ENCODE measurements at places on chromosomes 12 and 14. TPM values are rescaled to one million over a fixed set of nuclear protein-coding genes. Genes with fewer than 3 reads are reported as not detected.

DNA sequence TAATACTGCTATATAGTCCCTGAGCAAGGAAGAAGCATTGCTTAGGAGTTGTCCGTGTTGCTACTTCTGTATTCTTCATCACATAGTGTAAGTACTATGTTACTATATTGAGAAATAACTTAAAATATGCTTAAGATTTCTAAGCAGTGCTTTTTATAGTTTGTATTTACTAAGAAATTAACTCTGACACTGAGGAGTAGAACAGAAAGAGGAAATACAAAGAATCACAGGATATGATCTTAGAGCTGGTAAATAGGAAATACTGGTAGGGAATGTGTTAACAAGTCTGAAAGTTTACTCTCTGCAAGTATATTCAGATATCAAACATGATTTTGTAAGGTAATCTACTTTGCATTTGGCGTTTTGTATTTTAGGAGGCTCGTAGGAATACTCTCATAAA lies 15.5 kb downstream of the XPOT start:
- no peak for DNase-seq

Gene ACSS3
- total RNA-seq, result 27.3 TPM

Gene LIN7A
- 14.6 TPM for total RNA-seq

DNA sequence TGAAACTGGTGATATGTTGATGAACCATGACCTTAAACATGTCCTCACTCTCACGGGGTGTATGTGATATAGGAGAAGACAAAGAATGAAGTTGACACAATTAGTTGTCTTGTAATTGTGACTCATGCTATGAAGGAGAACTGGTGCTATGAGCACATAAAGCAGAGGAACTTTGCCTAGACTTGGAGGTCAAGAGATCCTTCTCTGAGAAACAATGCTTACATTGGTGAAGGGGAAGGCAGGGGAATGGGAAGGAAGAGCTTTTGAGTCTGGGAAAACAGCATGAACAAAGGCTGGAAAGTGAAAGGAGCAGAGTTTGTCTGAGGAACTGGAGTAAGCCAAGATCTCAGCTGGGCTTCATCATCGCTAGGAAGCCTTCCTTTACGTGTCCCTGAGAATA lies 83.2 kb downstream of the MYRFL start:
- DNase-seq, result no peak

Gene PPFIA2
- total RNA-seq, result 0.42 TPM

Gene NPAS3
- total RNA-seq, result 0.74 TPM

- no peak for DNase-seq
These were observed 5.6 kb downstream of the KRR1 start for GRCh38 chr12:75505706-75506312.

GRCh38 chr12:115102450-115102849 lies 418.5 kb upstream of the TBX3 start:
- DNase-seq, result peak; percentile 41

DNA sequence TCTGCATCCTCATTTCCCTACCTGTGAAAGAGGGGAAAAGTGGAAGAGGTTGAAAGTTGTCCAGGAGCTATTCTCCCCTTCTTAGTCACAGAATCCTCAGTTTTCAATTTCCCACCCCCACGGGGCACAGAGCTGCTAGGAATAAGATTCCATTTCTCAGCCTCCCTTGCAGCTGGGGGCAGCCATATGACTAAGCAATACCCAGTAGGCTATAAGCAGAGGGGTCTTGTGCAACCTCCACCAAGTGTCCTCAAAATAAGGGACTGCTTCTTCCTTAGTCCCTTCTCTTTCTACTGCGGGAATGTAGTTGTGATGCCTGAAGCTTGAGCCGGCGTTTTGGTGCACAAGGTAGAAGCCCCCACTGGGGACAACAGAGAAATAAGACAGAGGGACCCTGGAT lies 40.9 kb downstream of the VWF start:
- DNase-seq, result no peak

GRCh38 chr14:76293221-76293620 lies 82.7 kb upstream of the ESRRB start:
- no peak for DNase-seq

GRCh38 chr14:59882957-59883356 lies 12.4 kb upstream of the RTN1 start:
- no peak for DNase-seq

DNA sequence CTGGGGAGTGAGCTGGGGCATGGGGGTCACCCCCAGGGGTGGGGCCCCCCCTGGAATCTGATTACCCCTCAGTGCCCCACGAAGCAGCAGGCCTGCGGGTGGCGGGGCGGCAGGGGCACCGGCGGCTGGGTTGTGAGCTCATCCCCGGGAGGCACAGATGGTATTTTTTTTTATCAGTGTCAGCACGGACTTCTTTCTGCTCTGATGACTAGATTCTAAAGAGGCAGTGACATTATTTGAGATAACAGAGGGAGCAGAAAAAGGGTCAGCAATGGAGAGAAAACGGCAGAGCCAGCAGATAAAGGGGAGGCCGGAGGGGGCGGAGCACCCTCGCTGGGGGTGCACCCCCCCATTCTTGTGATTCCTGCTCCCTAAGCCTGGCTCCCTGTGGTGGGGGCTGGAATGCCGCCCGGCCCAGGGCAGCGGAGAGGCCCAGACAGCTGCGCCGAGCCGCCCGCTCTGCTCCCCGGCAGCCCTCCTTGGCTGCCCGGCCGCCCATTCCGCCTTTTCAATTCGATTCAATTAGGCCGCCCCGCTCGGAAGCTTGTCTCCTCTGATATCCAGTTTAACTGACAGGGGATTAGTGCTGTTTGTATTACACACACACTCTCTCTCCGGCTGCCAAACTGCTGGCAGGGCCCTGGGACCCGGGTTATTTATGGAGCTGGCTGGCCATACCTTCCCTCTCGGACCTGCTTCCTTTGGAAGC lies 32.9 kb downstream of the MVK start:
- DNase-seq, result peak; percentile 44

Gene TBX5
- 62.6 TPM for total RNA-seq
